ENCODE measurements at places on chromosomes 2 and 18.

- DNase-seq, result no peak
These were observed 659.9 kb upstream of the ID2 start for GRCh38 chr2:8021921-8022320.

- DNase-seq, result no peak
These were observed 10.8 kb downstream of the DNMT3A start for GRCh38 chr2:25330937-25331336.

DNA sequence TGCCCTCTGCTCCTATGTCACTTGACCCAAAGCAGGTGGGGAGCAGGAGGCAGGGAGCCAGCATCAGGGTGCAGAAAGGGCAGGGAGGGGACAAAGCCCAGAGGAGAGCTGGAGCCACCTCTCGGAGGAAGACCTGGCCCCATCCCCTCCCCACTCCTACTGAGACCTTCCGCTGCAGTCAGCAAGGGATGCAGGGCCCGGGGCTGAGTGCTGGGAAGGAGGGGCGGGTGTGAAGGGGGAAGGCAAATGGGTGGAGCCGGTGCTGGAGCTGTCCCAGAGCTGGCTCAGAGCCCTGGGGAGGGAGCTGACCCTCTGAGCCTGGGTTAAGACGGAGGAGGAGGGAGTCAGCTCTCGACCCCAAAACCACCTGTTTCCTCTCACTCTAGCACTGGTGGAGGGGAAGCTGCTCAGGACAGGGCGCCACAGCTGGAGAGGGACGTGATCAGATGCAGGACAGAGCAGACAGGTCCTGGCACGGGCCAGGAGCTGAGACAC lies 33.8 kb downstream of the HS1BP3 start:
- DNase-seq, result peak; percentile 87

DNA sequence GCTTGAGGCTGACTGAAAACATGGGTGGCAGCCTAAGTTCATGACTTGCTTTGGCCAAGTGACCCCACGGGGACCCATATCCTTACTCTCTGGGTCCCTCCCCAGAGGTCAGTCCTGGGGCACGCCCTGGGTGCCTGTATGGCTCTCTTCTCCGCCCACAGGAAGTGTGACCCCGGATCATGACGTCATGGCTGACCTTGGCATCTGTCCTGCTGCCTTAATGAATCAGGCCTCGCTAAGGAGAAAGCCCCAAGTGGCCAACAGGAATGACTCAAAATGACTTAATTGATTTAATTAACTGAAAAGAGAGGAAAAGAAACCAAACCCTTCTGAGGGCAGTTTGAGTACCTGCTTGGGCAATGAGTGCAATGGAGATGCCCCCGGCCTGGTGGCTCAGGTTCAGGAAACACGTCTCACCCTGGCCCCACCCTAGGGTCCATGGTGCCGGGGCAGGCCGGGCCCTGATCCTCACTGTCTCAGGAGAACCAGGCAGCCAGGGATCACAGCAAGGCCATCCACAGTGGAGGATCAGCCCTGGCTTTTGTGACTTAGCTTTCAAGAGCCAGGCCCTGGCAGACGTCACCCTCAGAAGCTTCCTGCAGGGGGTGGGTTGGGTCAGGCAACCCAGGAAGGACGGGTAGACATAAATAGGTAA lies 112.0 kb downstream of the CYP26B1 start:
- no peak for DNase-seq

DNA sequence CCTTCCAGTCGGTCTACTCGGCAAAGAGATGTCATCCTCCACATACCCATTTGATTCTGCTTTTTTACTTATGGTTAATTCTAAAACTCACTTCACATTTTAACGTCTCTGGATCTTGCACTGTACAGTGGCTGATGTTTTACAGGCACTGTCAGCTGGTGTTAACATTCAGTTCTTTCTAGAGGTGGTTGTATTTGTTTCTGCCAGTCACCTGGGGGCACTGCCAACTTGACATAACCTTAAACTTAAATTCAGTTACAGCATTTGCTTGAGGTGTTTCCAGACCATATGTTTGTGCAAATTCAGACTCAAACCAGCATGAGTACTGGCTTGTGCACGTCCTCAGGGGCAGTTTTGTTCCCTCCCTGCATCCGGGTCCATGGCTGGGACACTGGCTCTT lies 5.3 kb upstream of the TMEM185B start:
- DNase-seq, result peak; percentile 40

GRCh38 chr2:2707206-2707991 lies 376.3 kb upstream of the MYT1L start:
- DNase-seq, result no peak

- no peak for DNase-seq
These were observed 41.4 kb upstream of the ACTR2 start for GRCh38 chr2:65186093-65186868.

- DNase-seq, result no peak
These were observed 10.5 kb downstream of the COPS8 start for GRCh38 chr2:237096201-237096600.

GRCh38 chr2:170321526-170321925 lies 143.6 kb downstream of the MYO3B start:
- no peak for DNase-seq

GRCh38 chr2:196224756-196225155 lies 53.4 kb upstream of the STK17B start:
- no peak for DNase-seq

Data from suprapubic skin (tissue), 4 donors.